ENCODE measurements at places on chromosomes 1 and 21.

DNA sequence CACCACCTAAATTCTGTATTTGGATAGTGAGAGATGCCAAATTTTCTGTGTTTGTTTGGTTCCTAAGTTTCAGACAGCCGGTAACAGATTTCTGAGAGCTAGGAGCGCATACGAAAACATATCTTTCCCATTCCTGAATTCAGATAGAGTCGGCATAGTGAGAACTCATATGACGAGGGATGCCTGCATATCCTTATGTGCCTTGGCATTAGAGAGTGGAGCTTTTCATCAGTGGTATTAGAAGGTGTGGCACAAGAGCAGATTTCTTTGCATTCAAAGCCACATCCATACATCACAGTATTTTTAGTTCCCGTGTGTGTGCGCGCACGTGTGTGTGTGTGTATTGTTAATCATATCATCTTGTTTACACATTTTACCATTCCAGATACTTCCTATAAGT is 85.8 kb downstream of the ATP5PO start:
- DNase-seq = no peak

DNA sequence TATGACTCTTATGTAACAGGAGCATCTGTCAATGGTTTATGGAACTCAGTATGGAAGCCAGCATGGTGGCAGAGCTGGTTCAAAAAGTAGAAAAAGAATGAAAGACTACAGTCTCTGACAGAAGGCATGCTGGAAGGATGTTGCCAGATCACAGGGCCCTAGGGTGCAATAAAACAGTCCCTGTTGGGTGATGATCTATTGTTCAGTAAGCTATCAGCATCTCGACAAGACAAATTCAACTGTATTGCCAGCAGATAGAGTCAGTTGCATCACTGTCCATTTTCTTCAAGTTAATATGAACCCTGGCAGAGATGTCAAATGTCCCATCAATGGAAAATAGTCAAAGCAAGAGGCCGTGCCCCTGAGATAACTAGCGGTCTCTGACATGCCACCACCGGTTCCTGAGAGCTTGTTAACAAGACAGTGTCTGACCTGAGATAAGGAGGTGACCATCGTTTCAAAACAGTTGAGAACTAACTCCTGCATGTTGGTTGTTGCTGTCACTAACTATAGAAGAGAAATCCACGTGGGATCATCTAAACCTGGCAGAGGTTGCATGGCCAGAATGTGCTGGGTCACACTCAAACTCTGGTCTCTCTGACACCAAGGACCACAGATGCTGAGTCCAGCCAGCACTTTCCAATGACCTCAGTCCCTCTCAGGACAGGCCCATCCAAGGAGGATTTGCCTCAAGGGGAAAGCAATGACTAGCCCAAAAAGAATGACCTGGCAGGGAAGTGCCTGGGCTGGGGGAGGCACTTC is 125.9 kb downstream of the RIPK4 start:
- DNase-seq = no peak

DNA sequence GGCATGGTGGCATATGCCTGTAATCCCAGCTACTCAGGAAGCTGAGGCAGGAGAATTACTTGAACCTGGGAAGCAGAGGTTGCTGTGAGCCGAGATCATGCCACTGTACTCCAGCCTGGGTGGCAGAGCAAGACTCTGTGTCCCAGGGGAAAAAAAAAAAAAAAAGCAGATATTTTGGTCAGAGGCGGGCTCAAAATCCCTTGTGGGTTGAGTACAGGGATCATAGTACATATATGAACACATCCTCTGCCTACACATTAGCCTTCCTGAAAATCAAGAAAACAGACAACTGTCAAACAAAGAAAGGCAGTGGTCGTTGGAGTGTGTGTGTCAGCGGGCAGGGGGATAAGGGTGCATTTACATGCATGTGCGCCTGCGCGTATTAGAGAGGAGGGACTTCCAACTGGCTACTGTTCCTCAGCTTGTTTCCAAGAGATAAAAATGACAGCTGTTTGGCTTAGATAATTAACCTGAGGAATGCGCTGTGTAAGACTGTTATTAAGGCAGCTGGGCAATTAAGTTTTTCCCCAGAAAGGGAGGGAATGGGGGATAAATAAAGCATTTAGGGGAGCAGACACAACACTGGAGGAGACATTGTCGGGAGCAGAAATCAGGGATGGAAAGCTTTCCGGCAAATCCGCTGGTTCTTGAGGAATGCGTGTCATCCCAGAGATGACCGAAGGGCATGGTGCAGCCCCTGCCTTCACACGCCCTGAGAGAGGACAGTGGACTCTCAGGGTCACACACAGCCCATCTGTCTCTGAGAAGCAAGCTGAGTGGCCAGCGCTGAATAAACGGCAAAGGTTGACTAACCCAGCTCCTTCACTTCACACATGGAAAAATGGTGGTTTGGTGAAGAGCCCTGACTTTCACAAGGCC is 6.4 kb downstream of the LAMB3 start:
- no peak for DNase-seq

- DNase-seq = no peak
These were observed 68.2 kb downstream of the MAP10 start for GRCh38 chr1:232873412-232873811.

- DNase-seq = no peak
These were observed 58.4 kb upstream of the RNPC3 start for GRCh38 chr1:103467100-103467499.

DNA sequence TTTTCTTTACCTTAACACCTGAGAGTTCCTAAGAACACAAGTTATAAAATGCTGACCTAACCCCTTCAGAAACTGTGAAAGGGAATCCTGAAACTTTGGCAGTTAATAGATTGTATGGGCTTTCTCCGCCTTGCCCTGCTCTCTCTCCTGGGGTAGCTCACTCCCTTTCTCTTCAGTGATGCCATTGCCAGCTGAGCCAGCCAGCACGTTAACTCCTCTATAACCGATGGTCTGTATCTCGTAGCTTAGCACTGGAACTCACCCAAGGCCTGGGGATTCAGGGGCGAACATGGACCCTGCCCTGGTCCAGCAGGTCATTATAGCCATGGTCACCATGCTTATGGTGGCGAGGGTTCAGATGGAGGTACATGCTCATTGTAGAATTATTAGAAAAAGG is 40.7 kb downstream of the TRAPPC10 start:
- no peak for DNase-seq

GRCh38 chr1:147336291-147336690 is 93.8 kb downstream of the CHD1L start:
- DNase-seq = no peak

- DNase-seq = no peak
These were observed 112.5 kb downstream of the MRPL39 start for GRCh38 chr21:25494804-25495203.

DNA sequence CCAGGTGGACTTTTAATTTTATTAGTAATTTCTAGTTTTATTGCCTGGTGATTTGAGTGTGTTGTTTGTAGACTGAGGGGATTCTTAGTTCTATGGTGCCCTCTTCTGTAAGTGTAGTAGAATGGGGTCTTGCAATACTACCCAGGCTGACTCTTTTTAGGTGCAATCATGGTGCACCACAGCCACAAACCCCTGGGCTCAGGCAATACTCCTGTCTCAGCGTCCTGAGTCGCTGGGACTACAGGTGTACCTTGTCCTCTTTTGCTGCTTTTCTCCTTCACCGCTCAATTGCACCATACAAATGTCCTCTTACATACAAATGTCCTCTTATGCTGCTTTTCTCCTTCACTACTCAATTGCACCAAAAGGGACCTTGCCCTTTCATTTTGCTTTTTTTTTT is 43.1 kb downstream of the SCP2 start:
- DNase-seq = no peak

DNA sequence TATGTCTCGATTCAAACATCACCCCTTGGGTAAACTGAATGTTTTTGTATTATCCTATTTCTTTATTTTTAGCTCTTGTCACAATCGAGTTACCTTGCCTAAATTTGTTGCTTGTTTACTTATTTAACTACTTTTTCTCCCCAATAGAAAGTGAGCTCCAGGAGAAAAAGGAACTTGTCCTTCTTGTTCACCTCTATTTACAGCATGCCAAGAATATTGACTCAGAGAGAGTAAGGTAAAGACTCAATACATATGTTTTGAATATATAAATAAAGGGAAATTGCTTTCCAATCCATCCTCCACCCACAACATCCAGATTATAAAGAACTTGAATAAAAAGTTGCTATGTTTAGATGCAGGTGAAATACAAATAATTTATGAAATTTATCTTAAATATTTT is 107.3 kb upstream of the PDC start:
- DNase-seq = no peak

GRCh38 chr1:209655411-209656231 is 3.4 kb upstream of the LAMB3 start:
- no peak for DNase-seq

DNA sequence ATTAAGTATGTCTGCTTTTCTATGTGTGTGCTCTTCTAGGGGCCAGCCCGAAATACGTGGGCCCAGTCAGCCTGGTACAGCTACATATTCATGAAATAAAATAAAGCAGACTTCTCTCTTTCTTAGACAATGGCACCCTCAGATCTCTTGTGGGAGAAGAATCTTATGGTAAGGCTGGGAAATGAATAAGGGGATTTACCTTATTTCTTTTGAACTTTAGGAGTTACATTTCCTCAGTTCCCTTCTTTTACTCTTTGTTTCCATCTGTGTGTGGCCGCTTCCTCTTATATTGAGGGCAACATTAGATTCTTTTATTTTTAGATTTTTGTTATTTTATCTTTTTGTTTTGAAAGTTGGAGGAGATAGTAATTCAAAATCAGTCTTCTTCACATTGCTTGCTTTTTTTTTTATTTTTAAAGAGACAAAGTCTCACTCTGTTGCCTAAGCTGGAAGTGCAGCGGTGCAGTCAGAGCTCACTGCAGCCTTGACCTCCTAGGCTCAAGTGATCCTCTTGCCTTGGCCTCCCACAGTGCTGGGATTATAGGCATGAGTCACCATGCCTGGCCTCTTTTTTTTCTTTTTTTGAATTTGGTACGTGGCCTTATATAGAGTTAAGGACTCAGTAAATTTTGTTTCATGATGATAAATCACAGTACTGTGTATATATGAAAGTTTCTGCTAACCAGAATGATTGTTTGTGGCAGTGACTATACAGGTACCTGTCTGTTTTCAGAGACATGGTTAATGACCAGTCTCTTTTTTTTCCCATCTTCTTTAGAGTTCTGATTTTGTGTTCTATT is 9.1 kb downstream of the LAMC1 start:
- DNase-seq = no peak

- no peak for DNase-seq
These were observed 2.8 kb upstream of the SERINC2 start for GRCh38 chr1:31409946-31410858.

DNA sequence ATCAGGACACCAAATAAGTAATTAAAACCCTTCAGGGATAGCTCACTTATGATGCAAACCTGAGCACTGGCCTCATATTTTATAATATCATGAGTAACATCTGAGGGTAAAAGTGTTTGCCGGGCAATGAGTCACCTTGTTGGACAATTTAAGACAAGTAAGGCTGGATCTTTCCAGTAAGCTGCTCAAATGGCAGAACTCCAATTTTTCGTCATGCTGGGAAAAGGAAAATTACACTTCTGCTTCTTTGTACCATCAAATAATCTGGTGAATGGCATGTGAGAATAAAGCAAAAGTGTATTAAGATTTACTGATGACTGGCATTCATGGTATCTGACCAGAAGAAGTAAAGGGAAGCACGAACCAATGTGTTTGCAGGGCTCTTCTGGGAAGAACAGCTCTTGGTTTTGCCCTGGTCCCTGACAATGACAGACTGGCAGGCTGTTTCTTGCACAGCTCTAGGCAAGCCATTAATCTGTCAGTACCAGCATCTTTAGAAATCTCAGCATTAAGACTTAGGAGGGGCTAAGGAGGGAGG is 392.2 kb downstream of the VAV3 start:
- no peak for DNase-seq

DNA sequence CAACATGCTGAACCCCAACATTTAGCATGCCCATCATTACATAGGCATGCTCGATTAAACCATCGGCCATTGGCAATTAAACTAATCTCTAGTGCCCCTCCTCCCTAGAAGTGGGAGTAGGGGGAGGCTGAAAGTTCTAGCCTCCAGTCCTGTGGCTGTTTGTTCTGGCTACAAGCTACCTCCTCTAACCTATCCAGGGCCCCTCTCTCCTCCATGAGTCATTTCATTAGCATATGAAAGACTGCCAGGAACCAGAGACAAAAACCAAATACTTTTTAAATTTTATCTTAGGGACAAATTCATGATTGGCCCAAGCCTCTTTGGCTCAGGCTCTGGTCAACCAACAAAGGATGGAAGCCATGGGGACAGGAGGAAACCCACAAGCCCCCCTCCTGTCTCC is 231.1 kb downstream of the CACNA1E start:
- DNase-seq = no peak

GRCh38 chr21:26061437-26061836 is 109.1 kb downstream of the APP start:
- DNase-seq = no peak

DNA sequence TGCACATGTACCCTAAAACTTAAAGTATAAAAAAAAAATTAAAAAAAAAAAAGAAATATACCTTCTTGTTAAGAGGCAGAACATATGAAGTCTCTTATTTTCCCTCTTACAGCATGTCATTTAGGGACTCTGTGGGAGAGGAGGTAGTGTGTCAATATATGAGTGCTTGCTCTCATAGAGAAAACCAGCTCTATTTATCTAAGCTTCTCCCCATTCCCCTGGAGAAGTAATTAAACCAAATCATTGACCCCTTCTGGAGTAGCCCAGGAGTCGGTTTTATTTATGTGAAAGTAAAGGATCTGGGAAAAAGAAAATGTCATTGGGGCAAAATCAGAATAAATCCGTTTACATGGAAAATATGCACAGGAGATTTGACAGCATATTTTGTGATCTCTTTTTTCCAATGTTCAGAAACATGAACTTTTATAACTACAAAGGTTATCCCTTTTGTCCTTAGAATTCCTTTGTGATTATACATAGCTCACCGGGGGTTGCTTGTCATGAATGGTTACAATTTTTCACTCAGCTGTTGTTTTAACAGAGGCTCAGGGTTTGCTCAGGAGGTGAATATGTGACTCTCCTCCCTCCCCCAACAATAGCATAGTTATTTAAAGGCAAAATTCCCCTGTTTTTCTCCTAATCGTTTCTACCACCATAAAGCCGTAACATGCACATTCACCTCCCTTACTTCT is 114.5 kb upstream of the C1orf21 start:
- DNase-seq = no peak

DNA sequence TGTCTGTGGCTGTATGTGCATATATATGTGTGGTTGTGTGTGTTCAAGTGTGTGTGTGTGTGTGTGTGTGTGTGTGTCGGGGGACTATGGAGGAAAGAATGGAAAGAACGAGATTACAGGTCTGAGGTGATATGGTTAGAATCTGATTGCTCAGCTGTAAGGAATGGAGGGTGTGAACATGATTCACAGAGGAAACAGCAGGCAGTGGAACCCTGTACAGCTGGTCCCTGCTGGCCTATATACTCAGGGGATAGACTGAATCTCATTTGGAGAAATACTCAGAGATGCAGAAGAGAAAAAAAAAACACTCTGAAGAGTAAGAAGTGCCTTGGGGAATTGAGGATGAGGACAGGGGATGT is 180.1 kb upstream of the ESRRG start:
- no peak for DNase-seq

GRCh38 chr1:8687039-8687438 is 130.4 kb downstream of the RERE start:
- DNase-seq = no peak

GRCh38 chr1:51516649-51517158 is 2.4 kb downstream of the EPS15 start:
- DNase-seq = no peak
